PC-3 (cell line): ENCODE measurements at places on chromosomes 3 and 15. TPM values are rescaled to one million over a fixed set of nuclear protein-coding genes. Genes with fewer than 3 reads are reported as not detected.
A peak's percentile ranks its signal among the peaks of the same experiment; 100 is the strongest.

Gene LIPH
- total RNA-seq = 0.35 and 1.0 TPM in 2 replicates

Gene SLC12A8
- total RNA-seq = 11.0 and 11.7 TPM in 2 replicates

- no peak overlapping the region for H3K27ac ChIP-seq
- no peak overlapping the region for H3K4me3 ChIP-seq
- no peaks in the 10 kb centered on the region for H3K4me1 ChIP-seq
- DNase-seq = no peak
- H3K27me3 ChIP-seq = peaks cover 76% of the 10 kb centered on the region
Observed at GRCh38 chr3:38723569-38724391, 74.3 kb upstream of the SCN5A start.

Gene CTXN2
- total RNA-seq = not detected in 2 replicates

- H3K4me3 ChIP-seq = no peak overlapping the region
- no peaks in the 10 kb centered on the region for H3K36me3 ChIP-seq
- no peaks in the 10 kb centered on the region for H3K27me3 ChIP-seq
- peak overlapping the region; percentile 8; the same call in 1 of the 2 replicates for H3K27ac ChIP-seq
- DNase-seq = no peak
- H3K4me1 ChIP-seq = peaks cover 53% of the 10 kb centered on the region
Observed at GRCh38 chr3:45555666-45556065, 38.9 kb upstream of the LIMD1 start.

GRCh38 chr3:59256230-59256629, 206.4 kb upstream of the CFAP20DC start:
- no peak overlapping the region for H3K27ac ChIP-seq
- no peaks in the 10 kb centered on the region for H3K36me3 ChIP-seq
- no peaks in the 10 kb centered on the region; the same call in 1 of the 2 replicates for H3K4me1 ChIP-seq
- H3K4me3 ChIP-seq = no peak overlapping the region
- no peaks in the 10 kb centered on the region for H3K27me3 ChIP-seq
- no peak for DNase-seq
